ENCODE measurements at places on chromosomes 13 and 19. TPM values are rescaled to one million over a fixed set of nuclear protein-coding genes. Genes with fewer than 3 reads are reported as not detected.

DNA sequence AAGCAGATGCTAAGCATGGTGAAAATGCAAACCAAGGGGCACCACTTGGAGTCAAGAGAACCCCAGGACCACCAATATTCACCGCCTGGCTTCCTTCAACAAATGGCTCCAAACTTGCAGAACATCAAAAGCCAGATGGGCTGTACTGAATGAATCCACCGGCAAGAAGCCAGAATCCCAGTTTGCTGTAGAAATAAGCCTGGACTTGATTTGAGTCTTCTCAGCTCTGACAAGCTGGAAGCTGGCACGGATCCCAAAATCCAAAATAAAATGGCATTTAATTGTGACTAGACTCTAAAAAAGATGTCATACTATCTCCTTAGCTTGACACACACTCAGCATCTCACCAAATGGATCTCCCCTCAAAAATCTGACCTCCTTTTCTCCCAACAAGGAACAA lies 11.9 kb downstream of the EFNB2 start:
- DNase-seq = no peak

DNA sequence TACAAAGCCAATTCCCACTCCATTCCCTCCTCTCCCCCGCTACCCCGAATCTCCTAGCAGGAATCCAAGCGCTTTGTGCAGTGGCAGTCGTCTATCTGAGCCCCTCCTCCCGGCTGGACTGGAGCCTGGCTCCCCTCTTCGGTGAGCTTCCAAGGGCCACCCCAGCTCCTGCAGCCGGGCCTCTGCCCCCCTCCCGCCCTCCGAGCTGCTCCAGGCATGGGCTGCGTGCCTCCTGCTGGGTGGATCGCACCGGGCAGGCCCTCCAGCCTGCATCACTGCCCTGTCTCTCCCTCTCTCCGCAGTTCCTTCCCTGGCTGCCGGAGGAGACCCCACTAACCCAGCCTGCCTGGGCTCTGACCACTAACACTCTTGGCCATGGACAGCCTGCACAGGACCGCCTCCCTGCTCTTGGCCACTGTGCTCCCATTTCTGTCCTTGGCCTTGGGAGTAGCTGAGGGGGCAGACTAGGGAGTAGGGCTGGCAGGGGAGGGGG lies 12.9 kb upstream of the LENG8 start:
- peak; percentile 84 for DNase-seq

DNA sequence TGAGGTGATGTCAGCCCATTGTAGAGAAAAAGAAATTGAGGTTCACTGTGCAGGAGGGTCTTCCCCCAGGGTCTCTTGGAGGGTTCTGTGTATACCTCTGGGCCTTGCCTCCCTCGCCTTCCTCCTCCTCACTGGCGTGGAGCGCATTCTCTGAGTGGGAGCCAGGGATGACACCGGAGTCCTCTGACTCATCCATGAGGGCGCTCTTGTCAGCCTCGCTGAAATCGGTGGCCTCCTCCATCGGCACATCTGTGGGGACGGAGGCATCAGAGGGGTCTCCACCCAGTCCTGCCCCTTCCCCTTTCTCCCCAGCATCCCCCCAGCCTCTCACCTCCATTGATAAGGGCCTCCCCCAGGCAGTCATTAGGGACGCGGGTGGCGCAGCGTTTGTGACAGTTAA lies 16.2 kb downstream of the PRKD2 start:
- no peak for DNase-seq

DNA sequence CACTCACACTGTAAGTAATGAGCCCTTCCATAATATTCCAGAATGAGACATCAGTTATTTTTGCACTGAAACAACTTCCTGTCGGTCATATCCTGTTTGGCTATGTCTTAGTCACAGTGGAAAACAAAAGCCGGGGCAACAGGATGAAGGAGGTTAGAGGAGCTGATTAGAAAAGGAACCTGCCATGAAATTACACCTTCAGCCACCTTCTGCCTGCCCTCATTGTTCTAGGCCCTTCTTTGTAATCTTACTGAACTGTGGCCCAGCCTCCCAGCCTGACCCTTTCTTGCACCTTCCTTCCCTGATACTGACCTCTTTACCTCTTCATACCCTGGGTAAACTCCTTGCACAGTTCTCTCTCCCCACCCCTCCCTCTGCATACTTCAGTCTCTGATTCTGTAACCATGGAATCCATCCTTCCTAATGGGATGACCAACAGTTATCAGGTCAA lies 67.3 kb downstream of the DOCK9 start:
- DNase-seq = no peak

DNA sequence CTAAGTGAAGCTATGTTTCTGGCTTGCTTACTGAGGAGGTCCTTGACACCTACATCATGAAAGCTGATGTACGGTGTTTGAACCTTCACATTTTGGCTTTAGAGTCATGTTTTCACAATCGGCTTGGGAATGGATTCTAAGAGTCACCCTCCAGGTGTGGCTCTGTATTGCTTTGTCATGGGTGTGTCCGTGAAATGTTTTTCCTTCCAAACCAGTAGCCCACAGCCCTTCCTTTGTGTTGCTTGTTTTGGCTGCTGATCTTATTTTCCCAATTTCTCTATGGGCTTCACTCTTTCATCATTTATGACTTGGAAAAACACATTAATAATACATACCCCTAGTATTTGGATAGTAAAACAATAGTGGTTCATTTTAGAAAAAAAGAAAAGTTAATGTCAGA lies 240.6 kb downstream of the GGACT start:
- no peak for DNase-seq

GRCh38 chr13:65417953-65418352 lies 1812.2 kb downstream of the PCDH9 start:
- DNase-seq = no peak

DNA sequence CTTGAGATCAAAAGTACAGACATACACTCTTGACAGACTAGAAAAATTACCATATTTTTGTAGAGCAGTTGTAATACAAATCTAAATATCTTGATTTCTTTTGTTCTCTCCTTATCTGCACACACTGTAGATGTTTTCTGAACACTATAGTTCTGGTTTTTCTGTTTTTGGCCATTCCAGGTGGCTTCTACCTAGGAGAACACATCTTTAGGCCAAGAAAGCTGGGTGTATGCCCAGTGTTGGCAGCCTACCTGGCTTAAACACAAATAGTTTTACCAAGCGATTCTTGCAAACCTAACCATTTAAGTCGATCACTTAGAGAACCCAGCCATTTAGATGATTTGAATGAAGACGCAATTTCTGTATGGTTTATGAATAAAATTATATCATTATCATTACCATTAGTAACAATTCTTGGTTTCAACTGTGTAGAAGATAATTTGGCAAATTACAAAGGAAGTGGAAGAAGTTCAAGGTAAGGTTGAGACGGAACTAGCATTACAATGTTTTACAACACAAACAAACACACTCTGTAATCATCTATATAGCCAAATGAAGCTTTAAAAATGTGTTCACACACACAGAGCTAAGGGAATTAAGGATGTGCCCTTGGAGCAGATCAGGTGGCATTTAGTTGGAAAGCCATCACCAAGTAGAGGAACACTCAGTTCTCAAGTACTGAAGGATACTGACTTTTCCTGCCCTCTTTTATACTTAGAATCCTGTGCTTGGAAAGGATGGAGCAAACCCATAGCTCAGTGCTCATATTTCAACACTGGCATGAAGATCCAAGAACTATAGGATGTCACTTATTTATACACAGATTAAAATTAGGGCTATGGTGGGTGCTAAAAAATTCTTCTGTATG lies 36.2 kb downstream of the ERCC5 start:
- no peak for DNase-seq

DNA sequence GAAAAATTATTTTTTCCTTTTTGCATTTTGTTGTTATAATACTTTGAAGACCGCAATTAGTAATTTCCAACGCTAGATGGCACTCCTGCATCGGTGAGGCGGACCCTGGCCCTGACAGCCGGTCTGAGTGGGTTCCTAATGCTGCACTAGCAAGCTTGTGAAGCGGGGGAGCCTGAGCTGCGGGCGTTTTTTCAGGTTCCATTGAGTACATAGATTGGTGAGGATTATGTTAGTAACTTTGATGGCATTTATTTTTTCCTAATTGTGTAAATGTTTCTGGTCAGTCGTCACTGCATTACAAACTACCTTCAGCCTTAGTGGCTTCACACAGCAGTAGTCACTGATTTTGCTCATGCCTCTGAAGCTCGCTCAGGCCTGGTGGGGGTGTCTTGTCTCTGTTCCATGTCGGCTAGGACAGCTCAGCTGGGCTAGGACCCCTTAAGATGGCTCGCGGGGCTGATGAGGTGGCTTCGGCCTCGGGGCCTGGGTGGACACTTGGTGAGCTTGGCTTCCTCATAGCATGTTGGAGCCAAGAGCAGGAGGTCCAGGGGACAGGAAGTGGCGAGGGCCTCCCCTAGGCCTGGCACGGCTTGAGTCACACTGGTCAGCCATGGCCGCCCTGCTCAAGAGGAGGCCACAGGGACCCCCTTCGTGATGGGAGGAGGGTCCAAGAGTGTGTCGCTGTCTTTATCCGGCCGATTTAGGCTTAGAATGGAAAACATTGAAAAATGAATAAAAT lies 25.0 kb downstream of the ERCC5 start:
- peak; percentile 85 for DNase-seq

GRCh38 chr13:85009447-85009846 lies 789.8 kb downstream of the SLITRK6 start:
- no peak for DNase-seq

The KLK10 gene
- 0.14 TPM for total RNA-seq

The TMEM221 gene
- total RNA-seq = not detected

The SIGLECL1 gene
- total RNA-seq = not detected

The IL4I1 gene
- 0.73 TPM for total RNA-seq

The DIRAS1 gene
- 12.2 TPM for total RNA-seq

The ZNF763 gene
- total RNA-seq = not detected

The PRKD2 gene
- 29.5 TPM for total RNA-seq

The HIPK4 gene
- 0.15 TPM for total RNA-seq

Measured in H7 (cell line).